Activated T-cell treated with anti-CD3 and anti-CD28 coated beads, Interleukin-2, amount 50 U/mL, for 4 hours (primary cell): ENCODE measurements at places on chromosomes 1 and 21.

DNA sequence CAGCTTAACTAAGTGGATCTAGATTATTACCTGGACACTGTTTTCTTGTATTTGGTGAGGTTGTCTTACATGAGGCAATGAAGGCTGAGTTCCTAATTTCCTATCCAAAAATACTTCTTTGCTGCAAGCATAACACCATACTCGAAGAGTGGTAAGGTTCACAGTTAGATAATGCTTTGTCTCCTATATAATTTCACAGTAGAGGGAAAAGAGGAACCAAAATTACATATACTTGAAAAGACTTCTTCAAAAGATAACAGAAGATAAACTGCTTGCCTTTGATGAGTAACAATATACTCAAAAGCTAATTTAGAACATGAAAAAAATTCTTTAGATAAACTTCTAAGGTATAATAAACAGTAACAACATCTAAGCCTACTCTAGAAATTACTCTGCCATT is 20.4 kb downstream of the USP33 start:
- no peak for DNase-seq

GRCh38 chr1:223212441-223212840 is 69.4 kb upstream of the TLR5 start:
- no peak for DNase-seq

- no peak for DNase-seq
Observed at GRCh38 chr1:12338823-12339222, 109.0 kb downstream of the VPS13D start.

DNA sequence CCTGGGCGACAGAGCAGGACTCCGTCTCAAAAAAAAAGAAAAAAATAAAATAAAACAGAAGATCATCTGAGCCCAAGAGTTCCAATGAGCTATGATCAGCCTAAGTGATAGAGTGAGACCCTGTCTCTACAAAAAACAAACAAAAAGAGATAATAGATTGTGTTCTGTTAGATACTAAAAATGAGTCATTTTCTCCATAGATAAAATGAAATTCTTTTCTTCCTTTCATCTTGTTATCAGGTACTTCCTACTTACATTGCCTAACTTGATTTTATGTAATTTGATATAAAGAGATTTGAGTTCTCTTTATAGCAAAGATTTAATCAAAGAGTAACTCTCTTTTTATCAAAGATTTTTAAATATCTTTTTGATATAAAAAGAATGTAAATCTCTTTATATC is 19.3 kb upstream of the PTGS2 start:
- DNase-seq: no peak

DNA sequence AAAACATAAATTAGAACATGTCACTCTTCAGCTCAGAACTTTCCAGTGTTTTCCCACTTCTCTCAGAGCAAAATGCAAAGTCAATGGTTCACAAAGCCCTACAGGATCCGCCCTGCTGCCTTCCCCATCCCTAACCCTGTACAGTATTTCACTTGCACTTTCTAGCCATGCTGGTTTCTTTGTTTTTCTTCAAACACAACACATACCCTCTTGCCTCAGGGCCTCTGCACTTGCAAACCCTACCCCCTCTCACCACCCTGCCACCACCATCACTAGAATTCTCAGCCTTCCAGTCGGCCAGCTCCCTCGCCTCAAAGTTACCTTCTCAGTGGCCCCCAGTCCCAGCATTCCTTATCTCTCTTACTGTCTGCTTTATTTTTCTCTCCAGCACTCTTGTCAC is 17.6 kb downstream of the TEX35 start:
- no peak for DNase-seq

DNA sequence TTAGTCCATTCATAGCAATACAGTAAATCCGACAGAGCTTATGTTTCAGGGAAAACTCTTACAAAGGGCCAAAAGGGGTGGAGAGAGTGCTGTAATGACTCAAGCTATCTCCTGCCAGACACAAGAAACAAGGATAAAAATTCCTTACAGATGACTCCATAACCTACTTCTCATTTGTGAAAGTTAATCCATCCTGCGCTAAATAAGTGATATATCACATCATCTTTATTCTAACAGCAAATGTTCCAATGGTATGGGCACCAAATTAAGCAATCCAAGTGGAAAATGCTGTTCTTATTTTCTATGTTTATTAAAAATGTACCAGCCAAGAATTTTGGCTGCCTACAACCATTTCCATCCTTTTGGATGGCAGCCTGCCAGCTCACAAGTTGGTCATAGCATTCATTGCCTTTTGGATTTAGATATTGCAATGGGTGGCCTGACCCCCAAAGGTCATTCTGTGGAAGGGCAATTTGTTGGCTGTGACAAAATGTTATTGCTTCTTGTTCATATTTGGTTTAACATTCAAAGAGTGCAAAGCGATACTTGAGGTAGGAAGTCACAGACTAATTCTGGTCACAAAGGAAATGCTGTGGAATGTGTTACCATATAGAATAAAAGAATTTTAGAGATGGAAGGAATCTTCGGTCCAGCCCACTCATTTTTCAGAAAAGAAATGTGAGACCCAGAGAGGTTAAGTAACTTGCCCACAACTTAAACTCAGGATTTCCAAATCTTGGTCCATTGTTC is 2.8 kb upstream of the ENAH start:
- no peak for DNase-seq

GRCh38 chr1:186375929-186376319 is 286 bp downstream of the ODR4 start:
- DNase-seq: no peak

DNA sequence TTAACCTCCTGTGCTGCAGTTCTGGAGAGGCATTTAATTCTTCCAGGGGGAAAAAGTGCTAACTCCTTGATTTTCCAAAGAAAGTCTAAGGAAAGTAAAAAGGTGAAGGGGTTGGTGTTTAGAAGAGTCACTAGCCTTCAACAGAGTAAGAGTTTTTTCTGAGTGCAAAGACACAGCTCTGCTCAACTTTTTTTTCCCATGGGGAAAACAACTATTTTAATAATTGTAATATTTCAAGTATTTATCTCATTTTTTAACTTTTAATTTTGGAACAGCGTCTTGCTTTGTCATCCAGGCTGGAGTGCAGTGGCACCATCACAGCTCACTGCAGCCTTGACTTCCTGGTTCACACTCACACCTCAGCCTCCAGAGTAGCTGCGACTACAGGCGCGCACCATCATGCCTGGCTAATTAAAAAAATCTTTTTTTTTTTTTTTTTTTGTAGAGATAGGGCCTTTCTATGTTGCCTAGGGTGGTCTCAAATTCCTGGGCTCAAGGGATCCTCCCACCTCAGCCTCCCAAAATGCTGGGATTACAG is 202.6 kb downstream of the APP start:
- no peak for DNase-seq

GRCh38 chr1:222420633-222421032 is 127.3 kb downstream of the HHIPL2 start:
- no peak for DNase-seq

DNA sequence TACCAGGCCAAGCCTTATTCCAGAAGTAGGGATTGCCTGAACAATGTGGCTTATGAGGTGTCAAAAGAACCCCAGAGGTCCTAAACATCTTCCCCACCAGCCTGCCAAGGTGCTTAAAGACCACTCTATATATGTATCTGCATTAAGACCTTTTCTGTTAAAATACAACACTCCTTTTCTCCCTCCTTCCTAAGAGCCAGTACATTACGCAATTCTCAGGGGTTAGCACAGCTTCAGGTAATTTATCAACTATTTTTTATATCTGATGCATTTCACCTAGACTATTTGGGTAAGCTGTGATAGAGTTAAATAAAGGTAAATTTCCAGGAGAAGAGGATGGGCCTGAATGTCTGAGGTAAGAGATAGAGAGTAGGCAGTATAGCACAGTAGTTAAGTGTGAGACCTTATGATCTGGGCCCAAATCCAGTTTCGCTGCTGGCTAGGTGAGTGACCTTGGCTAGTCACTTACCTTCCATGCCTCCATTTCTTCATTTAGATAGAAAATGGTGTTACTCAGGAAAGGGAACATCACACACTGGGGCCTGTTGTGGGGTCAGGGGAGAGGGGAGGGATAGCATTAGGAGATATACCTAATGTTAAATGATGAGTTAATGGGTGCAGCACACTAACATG is 5.1 kb upstream of the CCN1 start:
- DNase-seq: no peak

DNA sequence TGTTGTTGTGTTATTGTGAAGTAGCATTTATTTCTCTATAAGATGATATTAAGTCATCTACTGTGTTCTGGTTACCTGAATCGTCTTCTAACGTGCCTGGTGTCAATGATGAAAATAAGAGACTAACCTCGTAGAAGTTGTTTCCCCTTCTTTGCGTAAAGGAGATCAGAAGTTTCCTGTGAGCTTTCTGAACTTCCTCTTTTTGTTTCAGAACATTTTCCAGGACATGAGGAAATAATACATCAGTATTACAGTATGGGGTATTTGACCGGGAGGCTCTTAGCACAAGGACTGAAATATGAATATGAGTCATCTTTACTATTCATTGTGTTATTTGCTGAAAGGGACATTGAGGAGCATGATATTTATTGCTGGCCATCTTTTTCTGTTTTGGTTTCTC is 1.3 kb downstream of the ST6GALNAC3 start:
- no peak for DNase-seq

DNA sequence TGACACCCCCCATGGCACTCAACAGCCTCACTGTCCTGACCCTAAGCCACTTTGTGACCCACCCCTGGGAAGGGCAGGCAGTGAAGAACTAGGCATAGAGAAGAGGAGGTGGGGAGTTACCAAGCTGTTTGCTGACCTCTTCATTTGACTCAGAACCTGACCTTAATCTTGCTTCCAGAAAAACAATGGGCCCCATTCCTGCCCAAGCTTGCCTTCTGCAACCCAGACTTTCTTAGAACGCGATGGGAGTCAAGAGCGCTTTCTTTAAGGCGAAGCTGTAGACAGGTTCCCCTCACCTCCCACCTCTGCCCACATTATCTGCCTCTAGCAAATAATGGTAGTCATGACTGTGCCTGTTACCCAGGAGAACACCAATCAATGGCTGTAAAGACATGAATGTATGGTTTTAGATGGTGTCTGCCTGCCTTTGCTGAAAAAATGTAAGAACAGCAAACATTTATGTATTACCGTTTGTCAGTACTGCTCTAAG is 8.2 kb upstream of the CBR3 start:
- no peak for DNase-seq

DNA sequence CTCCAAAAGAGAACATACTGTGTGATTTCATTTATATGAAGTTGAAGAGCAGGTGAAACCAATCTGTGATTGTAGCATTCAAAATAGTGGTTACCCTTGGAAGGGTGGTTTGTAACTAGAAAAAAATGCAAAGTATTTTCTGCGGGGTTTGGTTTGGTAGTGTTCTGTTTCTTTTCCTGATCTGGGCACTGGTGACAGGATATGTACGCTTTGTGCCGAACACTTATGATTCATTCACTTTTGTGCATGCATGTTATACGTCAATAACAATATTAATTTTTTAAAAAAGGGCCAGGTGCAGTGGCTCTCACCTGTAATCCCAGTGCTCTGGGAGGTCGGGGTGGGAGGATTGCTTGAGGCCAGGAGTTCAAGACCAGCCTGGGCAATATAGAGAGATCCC is 63.8 kb downstream of the CD34 start:
- DNase-seq: no peak

- no peak for DNase-seq
Observed at GRCh38 chr21:38852278-38852677, 46.5 kb downstream of the ETS2 start.

DNA sequence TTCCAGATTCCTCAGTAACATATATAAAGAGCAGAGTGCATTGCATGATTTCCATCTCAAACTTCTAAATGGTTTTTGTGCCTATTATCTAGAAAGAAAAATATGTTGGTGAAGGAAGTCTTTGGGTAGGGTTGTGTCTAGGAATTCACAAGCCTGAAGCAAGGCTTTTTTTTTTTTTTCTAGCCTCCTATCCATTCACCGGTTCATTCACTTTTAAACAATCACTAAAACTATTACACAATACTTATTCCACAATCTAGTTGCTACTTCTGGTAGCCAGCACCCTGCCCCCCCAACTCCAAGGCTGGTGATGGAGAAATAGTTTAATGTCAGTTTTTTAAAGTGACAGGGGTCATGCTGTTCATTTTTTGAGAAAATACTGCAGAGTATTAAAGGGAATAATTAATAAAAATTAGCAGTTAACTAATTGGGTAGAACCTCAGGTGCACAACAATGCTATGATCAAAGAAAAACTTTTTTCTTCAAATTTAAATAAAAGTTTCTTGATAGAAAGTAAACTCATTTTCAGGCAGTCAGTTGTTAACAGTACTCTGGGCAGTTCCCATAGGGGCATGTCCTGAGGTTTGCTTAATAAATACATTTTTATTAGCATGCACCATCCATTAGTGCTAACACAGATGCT is 10.9 kb downstream of the IRF2BP2 start:
- no peak for DNase-seq

GRCh38 chr1:231218078-231218477 is 22.9 kb upstream of the GNPAT start:
- no peak for DNase-seq

GRCh38 chr1:151346082-151346768 is 827 bp downstream of the RFX5 start:
- DNase-seq: no peak

GRCh38 chr1:31712068-31712467 is 8.3 kb upstream of the COL16A1 start:
- no peak for DNase-seq

DNA sequence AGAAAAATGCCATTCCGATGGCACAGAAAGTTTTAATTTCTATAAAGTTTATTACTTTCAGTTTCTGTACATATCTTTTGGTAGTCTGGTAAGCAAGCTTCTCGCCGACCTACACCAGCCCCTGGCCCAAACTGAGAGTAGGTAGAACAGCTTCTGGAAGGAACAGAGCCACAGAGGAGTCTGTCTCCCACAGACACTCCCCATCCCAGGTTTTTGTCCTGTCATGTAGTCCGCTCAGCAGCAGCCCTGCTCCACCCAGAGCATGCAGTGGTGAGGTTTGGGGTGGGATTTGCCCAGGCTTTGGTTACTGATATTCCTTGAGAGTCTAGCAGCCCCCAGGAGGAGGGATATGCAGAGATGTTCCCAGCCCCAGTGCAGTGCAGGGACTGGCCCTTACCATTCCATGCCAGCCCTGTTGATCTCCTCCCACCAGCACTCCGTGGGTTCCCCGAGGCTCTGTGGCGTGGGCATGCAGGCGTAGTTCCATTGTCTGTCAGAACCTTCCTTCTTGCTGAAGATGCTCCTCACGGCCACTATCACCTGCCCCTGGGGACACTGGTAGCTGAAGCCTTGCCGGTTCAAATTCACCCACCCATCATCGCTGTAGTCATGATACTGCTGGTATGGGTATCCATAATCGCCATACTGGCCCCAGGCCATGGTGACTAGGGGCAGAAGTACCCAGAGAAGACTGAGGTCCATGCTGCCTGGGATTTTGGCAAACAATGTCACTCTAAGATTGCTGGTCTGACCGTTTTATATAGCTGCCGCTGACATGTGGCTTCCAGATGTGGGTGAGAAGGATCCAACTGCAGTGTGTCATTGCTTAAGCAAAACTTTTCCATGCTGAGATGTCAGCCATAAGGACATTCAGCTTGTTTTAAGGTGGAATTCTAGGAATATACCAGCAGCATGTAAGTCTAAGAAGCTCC is at the start of gene DPT:
Gene DPT (minus strand): TSS at position 734 of the 932 bp plus-strand sequence. CDS start 32 bp downstream, at position 702.
- no peak for DNase-seq
